ENCODE measurements at places on chromosomes 5 and 9. TPM values are rescaled to one million over a fixed set of nuclear protein-coding genes. Genes with fewer than 3 reads are reported as not detected.

C9orf50 gene
- not detected for total RNA-seq

ADCY2 gene
- total RNA-seq: not detected

RLN1 gene
- total RNA-seq: not detected

DNAJC21 gene
- total RNA-seq: 26.9 TPM

FAM163B gene
- total RNA-seq: not detected
